Stimulated activated CD4-positive, alpha-beta T cell treated with anti-CD3 and anti-CD28 coated beads, Interleukin-12 subunit alpha, Interleukin-12 subunit beta, amount 100 ng/mL, for 24 hours (primary cell): ENCODE measurements at places on chromosomes 3 and 15.

DNA sequence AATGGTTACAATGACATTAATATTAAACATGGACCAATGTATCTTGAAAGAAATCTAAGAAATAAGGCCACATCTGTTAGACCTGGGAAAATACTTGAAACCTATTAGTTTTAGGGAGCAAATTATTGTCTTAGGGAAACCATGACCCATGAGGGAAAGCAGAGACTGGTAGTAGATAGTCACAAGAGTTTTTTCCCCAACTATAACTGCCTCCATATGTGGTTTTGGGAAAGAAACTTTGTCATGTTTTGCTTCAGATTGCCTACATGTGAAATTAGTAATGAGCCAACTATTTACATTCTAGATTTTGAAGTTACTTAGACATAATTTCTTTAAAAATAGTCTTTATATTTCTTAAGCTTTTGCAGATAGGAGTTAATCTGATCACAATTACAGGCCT, 474.9 kb downstream of the ROBO2 start:
- DNase-seq, result no peak

DNA sequence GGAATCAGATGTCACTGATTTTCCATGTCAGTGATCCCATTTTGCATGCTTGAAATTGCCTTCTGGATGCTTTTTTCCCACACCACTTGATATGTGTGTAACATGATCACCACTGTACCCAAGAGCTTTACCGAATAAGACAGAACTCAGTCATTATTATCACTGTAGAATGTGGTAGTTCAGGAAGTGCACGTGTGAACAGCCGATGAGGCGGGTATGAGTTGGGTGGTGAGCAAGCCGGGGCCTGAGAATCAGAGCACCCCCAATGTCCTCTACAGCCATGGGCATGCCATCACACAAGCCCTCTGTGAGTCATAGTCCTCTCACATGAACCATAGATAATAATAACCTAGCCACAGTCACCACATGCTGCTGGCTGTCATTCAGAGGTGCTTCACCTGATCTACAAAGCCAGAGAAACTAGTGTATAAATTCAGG, 470.8 kb downstream of the SOX2 start:
- DNase-seq, result no peak

GRCh38 chr3:123689831-123690230, 105.0 kb upstream of the HACD2 start:
- DNase-seq, result no peak

- no peak for DNase-seq
Observed at GRCh38 chr3:183434992-183435391, 6.6 kb upstream of the MCF2L2 start.

DNA sequence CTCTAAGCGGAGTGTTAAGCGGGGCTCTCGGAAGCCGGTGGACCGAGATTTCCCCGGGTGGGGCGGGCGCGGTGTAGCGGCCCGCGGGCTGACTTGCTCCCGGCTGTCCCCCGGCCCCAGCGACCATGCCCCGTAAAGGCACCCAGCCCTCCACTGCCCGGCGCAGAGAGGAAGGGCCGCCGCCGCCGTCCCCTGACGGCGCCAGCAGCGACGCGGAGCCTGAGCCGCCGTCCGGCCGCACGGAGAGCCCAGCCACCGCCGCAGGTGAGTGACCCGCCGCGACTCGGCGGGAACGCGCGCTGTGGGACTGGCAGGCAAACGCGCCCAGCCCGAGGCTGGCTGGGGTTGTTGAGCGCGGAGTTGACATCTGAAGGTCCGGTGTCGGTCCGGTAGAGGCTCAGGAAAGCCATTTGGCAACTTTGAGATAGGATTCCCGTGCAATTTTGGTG, 1.3 kb downstream of the SMC4 start:
- no peak for DNase-seq

DNA sequence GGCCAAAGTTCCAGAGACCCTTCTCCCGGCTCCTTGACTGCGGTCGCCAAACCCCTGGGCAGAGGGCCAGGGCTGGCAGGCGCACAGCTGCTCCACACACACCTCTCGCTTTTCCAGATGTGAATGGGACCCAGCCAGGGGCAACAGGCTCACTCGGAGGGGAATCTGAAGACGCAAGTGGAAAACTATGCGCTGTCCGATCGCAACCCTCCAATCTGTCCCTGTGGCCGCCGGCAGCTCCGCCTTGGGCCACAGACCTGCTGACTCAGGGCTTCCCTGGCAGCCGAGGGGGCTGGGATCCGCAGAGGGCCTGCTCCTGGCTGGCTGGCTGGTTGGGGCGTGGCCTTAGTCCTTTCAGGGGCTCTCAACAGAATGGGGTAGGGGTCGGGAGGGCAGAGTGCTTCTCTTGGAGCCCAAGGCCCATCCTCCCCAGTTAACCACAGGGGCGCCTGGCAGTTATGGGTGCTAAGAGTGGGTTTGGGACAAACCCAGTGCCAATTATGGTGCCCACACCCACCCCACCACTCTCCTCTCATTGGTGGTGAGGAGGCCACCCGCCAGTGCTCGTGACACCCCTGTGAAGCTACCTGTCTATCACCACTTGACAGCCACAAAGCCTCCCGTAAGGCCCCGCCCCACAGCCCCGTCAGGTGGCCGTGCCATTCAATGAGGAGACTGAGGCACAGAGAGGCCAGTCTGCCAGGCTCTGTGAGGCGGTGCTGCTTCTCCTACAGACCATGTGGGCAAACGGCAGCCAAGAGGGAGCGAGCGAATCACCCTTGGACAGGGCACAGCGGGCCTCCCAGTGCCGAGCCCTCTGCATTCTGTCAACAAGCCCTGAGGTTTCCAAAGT, 53.8 kb downstream of the IQSEC1 start:
- DNase-seq, result no peak

GRCh38 chr15:90579213-90579612, 49.5 kb downstream of the CRTC3 start:
- no peak for DNase-seq

DNA sequence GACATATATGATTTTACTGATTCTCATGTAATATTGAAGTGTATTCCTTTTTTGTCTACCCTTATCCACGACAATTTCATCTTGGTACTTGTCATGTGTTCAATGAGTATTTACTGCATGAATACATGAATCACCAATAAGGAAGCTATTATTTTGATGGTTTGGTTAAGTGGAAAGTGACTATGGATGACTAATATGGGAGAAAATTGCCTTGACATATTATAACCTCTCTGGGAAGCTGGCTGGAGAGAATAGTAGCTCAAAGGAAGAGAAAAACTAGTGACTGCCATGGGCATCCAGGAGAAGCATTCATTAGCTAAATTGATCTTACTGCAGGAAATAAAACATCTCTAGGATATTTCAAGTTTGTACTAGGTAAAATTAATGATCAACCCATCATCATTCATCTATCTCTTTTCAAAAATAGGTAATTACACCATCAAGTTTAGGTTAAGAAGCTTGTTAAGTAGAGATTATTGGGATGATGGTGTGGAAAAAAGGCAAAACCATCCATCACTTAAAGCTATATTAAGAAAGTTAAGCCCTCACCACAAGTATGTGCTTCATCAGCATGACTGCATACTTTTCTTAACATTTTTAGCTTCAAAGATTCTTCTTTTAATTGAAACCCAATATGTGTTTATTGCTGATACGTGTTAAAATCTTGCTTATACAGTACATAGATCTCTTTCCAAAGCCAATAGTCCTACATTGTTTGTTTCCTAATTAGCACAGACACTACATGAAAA, 455.2 kb upstream of the ARPP21 start:
- DNase-seq, result no peak

DNA sequence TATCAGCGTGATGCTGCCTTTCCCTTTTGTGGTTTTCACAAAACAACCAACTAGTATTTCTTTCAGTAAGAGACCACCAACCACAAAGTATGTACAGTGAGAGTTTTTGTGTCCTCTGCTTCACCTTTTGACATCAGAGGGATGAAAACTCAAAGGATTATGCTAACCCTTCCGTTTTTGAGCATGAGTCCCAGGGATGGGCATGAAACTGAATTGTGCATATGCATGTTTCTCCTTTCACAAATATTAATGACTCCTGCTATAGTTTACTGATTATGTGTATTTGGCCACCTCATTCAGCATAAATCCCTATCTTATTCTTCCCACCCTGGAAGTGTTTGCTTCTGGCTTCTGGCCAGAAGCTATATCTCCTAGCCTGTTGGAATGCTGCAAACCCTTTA, 59.2 kb downstream of the RSRC1 start:
- no peak for DNase-seq

DNA sequence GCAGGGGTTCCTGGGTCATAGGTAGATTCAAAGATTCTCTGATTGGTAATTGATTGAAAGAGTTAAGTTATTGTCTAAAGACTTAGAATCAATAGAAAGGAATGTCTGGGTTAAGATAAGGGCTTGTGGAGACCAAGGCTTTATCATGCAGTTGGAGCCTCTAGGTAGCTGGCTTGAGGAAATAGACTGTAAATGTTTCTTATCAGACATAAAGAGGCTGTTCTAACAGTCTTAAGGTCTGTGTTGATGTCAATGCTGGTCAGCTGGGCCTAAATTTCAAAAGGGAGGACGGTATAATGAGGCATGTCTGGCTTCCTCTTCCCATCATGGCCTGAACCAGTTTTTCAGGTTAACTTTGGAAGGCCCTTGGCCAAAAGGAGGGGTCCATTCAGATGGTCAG, 48.9 kb downstream of the GASK1A start:
- no peak for DNase-seq

DNA sequence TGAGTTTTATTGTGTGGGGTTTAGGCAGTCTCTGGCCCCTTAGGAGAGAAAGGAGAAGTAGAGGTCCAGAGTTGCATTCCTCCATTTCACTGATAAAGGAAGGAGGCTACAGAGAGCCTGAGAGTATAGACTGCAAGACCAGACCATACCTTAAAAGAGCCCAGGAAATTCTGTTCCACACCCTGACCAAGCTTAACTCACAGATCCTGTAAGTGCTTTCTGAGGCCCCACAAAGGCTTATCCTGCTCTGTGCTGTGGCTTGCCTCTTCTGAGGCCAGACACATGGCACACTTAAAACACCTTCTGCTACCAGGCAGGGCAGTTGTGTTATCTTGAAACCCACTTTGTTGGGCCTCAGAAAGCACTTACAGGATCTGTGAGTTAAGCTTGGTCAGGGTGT, 39.2 kb upstream of the LEKR1 start:
- DNase-seq, result no peak

- no peak for DNase-seq
Observed at GRCh38 chr15:83657549-83657948, 3.6 kb downstream of the ADAMTSL3 start.

DNA sequence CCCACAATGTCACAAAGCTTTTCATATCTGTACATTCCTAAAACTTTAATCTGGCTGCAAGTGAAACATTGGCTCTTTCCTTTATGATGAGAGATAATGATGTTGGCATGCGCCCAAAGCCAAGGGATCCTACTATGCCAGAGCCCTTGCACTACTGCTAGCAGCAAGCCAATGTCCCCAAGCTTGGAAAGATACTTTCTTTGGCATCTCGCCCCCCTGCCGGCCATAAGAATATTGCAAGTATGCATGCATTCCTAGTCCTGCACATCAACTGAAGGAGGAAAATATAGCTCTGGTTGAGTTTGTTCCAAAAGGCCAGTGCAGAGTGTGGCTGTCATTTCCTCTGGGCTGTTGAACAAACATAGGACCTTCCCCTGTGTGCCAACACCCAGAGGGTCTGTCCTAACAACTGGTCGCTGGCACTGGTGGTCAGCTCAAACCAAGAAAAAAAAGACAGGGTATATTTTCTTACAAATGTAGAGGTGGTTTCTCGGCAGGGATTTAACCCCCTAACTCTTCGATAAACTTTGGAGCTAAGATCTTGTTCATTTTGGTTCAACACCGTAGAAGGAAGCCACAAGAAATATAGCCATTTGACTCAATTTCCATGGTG, 120.9 kb upstream of the ZBED2 start:
- DNase-seq, result peak; percentile 17

DNA sequence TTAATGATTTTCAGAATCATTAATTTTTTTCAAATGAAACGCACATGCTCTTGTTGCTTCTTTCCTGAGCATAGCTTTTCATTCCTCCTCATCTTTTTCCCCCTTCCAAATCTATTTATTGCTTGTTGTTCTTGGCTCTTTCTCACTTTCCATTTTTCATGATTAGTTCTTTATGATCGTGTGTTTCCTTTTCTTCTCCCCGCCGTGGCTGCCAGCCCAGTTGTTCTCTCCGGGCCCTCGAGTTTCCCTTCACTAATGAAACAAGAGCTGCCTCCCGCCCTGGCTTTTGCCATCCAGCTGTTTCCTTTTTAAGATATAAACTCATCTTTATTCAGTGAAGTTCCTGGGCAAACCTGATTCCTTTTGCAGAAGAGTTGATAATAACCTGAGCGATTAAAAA, 170.2 kb upstream of the NR2F2 start:
- DNase-seq, result no peak
